ENCODE measurements at places on chromosomes 2 and 18. TPM values are rescaled to one million over a fixed set of nuclear protein-coding genes. Genes with fewer than 3 reads are reported as not detected.

The LYPD1 gene
- 66.5 TPM for total RNA-seq

The GKN2 gene
- not detected for total RNA-seq

The FEV gene
- total RNA-seq: not detected

The FAM237A gene
- not detected for total RNA-seq

The LONRF2 gene
- total RNA-seq: not detected

The CIB4 gene
- total RNA-seq: not detected

The RAD51AP2 gene
- not detected for total RNA-seq

The HYCC2 gene
- 16.2 TPM for total RNA-seq

The COQ10B gene
- 26.1 TPM for total RNA-seq

The PECR gene
- total RNA-seq: 11.8 TPM

The AQP12B gene
- not detected for total RNA-seq

The ESCO1 gene
- total RNA-seq: 13.2 TPM

The KCNF1 gene
- total RNA-seq: 0.04 TPM

The IL37 gene
- not detected for total RNA-seq

All from pulmonary artery endothelial cell (primary cell).